Fibroblast of skin of back (primary cell): ENCODE measurements at places on chromosomes 1 and 21.
A peak's percentile ranks its signal among the peaks of the same experiment; 100 is the strongest.

DNA sequence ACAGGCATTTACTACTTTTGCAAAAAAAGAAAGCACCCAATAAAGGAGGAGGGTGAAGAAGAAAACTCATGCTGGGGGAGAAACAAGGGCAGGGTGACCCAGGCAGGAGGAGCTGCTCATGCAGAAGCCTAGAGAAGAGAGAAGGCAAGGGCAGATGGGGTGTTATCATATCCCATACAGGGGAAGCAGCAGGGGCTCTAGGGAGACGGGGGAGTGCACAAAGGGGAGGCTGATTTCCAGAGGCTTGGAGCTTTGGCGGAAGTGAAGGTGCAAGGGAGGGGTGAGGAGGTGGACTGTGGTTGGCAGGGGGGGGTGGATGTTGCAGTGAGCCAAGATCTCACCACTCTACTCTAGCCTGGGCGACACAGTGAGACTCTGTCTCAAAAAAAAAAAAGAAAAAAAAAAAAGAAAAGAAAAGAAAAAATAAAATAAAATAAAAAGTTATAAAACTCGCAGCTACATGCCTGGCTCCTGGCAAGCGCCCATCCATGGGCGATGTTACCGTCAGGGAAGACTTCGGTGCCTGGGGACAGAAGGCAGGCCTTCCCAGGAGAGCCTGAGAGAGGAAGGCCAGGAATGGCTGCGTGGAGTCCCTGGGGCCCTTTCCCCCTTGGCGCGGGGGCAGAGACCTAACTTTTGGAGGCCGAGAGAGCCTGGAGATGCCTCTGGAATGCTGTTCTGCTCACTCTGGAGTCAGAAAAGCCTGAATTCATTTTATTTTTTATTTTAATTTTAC is 3.3 kb upstream of the FCN3 start:
- DNase-seq, result no peak

DNA sequence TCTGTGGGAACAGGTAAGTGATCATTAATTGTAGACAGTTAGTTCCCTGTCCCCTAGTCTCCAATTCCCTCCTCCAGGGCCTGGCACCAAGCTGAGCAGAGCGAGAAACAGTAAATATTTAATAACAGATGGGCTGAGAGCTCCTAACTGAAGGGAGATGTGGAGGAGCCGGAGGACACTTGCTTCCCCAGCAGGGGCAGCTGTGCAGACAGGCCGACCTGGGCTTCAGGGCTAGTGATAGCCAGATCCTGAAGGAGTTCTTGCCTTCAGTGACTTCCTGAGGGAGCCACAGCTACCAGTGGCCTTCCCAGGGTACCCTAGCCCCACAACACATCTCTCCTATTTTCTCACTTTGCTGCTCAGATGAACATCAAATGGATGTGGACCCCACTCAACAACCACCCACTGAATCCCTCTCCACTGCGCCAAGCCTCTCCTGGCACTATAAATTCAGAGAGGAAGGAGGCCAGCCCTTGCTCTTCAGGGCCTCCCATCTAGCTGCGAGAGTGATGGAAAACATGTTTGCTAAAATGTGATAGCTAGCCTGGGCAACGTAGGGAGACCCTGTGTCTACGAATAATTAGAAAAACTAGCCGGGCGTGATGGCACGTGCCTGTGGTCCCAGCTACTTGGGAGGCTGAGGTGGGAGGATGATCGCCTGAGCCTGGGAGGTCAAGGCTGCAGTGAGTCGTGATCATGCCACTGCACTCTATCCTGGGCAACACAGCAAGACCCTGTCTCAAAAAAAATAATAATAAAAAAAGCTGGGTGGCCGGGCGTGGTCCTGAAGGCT is 26.9 kb upstream of the SYNC start:
- no peak for DNase-seq

DNA sequence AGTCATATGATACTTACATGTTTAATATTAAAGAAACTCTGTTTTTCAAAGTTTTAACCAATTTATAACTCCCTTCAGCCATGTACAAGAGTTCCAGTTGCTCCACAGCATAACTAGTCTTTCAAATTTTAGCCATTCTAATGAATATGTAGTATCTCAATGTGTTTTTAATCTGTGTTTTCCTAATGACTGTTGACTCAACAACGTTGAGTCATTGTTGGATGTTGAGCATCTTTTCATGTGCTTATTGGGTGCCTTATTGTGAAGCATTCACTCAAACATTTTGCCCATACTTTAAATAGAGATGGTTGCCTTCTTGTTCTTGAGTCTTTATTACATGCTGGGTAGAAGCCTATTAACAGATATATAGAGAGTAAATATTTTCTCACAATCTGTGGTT is 240.2 kb upstream of the LYPLAL1 start:
- peak; percentile 42 for DNase-seq

DNA sequence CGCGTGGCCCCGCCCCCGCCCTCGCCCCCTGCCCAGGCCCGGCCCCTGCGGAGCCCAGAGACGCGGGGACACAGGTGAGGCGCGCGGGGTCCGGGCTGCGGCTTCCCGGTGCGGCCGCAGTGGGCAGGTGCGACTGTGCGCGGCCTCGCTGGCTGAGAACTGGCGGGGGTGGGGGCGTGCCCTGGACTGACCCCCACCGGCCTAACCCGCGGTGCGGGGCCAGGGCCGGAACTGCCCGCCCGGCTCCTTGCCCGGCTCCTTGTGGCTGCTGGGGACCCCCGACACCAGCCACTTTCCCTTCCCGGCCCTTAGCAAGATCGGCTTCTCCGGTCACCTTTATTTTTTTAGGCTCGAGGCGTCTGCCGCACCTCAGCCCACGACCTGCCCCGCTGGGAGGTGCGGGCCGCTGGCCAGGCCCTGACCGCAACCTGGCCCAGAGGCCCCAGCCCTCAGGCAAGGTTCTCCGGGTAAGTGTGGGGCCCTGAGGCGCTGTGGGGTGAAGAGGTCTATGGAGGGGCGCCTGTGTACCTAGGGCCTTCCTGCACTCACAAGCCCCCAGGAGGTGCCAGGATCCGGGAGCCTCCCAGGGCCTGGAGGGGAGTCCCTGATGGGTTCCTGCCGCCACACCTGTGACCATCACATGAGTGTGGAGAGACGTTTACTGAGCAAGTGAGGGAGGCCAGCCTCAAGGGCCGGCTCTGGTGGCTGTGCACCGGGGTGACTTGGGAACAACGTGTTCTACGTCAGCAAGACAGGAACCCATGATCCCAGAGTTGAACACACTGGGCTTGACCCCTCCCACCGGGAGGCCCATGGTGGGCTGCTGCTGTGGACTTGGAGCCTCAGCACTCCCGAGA is at the start of gene SMIM1:
SMIM1 (plus strand) TSS at position 35 of the 857 bp plus-strand sequence. CDS start 2,625 bp downstream, outside the sequence.
- no peak for DNase-seq

GRCh38 chr1:46991083-46991923 is 32.2 kb upstream of the CYP4X1 start:
- DNase-seq, result no peak

DNA sequence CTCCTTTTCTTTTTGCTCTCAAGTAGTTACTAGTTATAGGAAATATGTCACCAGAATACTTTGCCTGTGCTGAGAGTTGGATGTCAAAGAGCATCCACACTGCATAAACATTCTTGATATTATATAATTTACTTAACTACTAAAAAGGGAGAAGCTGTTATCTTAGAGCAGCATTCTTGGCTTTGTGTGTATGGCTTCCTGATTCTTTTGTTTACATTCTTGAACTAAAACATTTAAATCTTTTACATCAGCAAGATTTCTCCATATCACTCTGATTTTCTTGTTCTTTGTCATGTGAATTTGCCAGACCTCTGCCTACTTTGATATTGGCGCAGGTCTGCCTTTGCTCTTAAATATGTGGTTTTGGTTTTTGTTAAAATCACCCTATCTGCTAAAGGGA is 48.8 kb downstream of the SUCO start:
- peak; percentile 34 for DNase-seq

- DNase-seq, result peak; percentile 35
These were observed 64.4 kb downstream of the KCTD3 start for GRCh38 chr1:215631489-215631888.

GRCh38 chr1:55592122-55592521 is 377.0 kb upstream of the USP24 start:
- DNase-seq, result no peak

DNA sequence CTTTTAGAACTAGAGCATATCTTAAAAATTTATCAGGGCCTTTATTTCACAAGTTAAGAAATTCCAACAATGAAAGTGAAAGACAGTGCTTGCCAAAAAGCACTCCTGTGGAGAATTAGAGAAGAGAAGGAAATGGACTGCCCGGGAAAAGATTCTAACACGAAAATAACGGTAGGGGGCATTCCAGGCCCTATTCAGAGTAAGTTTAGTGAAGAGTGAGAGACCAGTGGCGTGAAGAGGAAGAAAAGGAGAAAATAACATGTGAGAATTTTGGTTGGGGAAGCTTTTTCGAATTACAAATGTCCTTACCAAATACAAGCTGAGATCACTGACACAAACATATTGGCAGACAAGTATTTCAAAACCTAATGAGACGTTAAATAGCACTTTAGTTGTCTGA is 38.4 kb upstream of the RBM34 start:
- peak; percentile 54 for DNase-seq

GRCh38 chr1:46687921-46688509 is 16.4 kb downstream of the TEX38 start:
- DNase-seq, result no peak

- no peak for DNase-seq
These were observed 383.9 kb downstream of the KIF26B start for GRCh38 chr1:245538671-245539070.

DNA sequence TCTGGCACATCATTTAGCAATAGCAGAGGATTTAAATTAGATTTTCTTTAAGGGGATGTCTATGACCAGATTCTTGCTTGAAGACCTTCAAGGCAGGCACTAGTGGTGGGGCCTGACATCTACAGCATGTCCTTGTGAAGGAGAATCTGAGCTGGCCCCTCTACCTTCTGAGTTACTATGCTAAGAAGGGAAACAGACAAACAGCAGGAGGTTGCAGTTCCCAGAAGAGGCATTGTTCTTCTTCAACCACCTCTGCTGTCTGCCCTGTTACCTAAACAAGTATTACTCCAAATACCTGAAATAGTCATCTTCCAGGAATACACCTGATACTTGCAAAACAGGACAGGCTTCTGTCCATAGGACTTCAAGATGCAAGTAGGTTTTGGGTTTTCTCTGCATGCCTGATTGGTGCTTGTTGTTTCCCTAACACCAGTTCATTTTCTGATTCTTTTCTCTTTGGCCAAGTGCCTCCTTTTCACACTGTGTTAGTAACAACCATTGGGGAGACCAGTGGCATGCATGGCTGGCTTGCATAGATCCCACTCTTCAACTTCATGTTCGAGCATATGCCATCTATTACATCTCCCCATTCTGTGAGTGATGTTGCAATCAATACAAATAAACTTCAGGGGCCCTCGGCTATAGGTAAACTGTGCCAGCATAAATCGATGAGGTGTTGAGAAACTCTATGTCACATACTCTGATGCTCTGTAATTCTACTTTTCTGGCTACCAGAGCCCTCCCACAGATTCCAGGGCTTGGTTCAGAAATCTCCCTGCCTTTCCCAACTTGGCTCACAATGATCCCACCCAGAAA is 93.0 kb upstream of the DUSP10 start:
- no peak for DNase-seq

DNA sequence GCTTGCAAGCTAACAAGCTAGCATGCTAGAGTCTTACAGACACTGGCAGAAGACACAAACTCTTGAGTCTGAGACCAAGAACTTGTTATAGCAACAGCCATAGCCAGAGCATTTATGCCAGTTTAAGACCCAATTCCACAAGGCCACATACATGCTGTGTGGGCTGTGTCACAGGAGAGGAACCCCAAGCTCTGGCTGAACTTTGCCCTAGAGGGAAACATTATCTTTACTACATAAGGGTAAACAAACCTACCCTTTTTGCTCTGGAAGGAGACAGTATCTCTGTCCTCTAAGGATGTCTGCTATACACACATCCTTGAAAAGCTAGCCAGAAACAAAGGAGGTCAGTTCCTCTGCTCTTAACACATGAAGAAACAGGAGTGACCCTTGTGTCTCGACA is 70.3 kb downstream of the HSF2BP start:
- no peak for DNase-seq

- no peak for DNase-seq
These were observed 95.1 kb downstream of the SIPA1L2 start for GRCh38 chr1:232534552-232535517.

- no peak for DNase-seq
These were observed 48.5 kb downstream of the UTP25 start for GRCh38 chr1:209876078-209876800.

DNA sequence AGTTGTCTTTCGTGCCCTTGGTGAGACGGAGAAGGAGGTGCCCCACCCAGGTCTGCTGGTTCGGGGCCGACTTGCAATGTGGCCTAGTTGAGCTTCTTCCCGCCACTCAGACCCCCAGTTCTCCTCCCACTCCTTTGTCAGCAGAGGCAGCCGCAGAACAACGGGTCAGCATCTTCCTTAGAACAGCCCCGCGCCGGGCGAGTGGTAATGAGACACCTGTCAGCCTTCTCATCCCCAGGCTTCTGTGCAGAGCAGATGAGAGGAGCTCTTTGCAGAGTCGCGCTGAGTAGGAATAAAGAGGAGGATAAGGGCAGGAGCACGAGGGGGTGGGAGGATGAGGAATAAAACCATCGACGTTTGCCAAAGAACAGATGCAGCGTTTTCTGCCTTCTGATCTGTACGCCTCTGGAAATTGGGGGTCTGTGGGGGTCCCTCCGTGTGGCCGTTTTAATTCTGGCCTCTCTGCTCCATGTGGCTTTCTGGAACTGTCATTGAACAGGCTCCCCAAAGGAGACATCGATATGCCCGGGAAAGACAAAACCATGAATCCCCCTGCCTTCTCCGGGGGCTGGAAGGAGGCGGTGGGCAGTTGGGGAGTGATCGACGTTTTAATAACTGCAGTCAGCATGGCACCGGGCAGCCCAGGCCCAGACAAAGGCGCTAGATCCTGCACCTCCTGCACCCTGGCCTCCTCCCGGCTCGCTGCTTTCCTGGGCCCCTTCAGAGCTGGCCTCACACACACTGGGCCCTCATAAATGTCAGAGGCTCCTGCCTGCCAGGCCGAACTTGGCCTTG is 27.5 kb upstream of the IGSF21 start:
- DNase-seq, result no peak

DNA sequence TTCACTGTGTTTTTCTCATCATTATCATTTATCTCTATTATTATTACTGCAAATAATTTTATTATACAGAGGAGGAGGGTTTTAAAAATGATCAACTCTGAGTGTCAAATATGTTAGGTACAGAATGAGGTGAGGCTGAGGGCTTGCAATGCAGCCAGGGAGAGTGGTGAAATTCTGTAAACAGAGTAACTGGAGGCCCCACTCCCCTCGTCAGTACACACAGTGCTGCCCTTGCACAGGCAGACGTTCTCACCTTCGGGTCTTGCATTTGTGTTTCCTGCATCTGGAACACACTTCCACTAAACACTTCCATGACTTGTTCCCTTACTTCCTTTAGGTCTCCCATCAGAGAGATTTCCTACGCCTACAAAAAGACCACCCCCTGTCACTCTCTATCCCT is 24.3 kb upstream of the COA6 start:
- no peak for DNase-seq
